ENCODE measurements at places on chromosomes 5 and 9.

DNA sequence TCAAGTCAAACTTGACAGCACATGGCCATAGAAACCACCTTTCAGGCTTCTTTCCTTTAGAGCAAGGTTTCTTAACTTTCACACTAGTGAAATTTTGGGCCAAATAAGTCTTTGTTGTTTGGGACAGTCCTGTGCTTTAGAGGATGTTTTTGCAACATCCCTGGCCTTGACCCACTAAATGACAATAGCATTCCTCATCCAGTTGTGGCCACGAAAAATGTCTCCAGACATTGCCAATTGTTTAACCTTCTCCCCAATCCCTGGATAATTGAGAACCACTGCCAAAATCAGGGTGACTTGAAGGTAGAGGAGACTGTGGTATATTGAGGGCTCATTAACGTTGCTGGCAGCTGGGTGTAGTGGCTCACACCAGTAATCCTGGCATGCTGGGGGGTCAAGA lies 72.0 kb downstream of the ALDH1A1 start:
- DNase-seq, result no peak

- DNase-seq, result no peak
Measured at GRCh38 chr5:56313004-56313531, 79.9 kb upstream of the ANKRD55 start.

GRCh38 chr9:109517901-109518377 lies 19.8 kb upstream of the PTPN3 start:
- no peak for DNase-seq

DNA sequence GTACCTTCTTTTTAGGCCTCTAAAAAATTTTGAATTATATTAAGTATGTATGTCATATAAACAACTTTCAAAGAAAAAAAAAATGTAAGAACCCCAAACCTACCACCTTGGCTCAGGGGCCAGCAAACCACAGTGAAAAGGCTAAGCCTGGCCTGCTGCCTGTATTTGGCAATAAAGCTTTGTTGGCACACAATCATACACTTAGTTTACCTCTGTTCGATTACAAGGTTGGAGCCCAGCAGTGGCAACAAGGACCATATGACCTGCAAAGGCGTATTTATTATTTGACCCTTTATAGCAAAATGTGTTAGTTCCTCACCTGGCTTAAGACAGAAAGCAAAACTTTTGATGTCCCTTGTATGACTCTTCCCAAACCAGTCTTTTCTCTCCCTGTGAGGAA lies 282.8 kb downstream of the DENND1A start:
- DNase-seq, result no peak

DNA sequence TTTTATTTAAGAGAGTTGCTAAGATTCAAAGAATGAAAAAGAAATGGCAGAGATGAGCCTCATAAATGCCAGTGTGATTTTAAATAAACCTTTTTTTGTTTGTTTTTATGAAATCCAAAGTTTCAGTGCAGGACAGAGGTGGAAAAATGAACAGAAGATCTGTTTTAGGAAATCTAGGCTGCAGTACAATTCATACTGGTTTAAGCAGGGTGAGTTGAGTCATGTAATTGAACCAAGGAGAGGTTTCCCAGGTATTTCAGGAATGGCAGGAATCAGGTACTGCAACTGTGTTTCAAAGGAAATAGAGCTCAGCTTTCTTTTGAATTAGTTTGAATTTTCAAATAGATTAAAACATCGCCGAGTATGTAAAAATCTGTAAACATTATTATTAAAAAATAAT lies 3.0 kb upstream of the ANKRD31 start:
- DNase-seq, result no peak

DNA sequence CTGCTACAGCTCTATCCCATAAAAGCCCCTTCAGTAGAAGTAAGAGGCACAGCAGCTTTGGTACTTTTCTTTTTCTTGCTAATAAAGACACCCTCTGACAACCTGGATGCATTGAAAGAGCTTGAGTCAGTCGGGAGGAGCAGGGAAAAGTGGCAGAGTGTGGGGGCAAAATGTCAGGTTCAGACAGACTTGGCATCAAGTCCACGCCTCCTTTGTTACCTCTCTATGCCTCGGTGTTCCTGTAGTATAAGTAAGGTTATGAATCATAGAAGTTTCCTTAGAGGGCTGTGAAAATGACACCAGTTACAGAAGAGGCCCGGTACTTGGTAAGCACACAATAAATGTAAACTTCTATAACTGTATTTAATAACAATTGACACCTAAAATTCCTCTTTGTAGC lies 133.9 kb downstream of the ESM1 start:
- DNase-seq, result no peak

- no peak for DNase-seq
Measured at GRCh38 chr9:118362123-118362522, 657.9 kb downstream of the TLR4 start.

Measured in activated CD4-positive, CD25-positive, alpha-beta regulatory T cell treated with anti-CD3 and anti-CD28 coated beads, Interleukin-2, amount 50 U/mL, for 72 hours (primary cell).